CD14-positive monocyte (primary cell): ENCODE measurements at places on chromosomes 12 and 14.

DNA sequence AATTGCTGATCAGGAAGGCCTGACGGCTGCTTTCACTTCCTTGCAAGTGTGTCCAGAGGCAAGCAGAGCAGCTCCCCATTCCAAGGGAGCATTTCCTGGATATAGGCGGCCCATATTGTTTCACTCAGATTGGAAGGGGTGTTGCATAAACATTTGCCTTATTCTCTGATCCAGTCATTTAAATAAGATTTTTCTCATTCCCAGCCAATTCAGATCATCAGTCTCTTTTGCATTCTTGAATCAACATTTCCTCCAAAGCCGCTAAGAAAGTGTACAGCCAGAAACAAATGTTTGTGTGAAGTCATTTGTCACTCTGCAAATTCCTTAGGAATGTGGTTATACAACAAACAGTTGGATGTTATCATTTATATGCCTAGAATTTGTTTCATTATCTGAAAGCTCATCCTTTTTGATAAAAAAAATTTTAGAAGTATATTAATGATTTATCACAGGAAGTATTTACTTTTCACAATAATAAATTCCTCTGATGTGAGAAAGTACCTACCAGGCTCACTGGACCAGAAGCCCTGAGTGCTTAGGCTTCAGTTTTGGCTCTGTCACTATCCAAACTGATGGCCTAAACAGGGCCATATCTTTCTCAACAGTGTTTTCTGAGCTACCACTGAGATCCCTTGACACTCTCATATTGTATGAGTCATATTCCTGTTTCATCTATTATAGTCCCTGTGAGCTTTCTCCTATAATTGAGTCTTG is 379.6 kb downstream of the CCDC91 start:
- DNase-seq, result no peak

DNA sequence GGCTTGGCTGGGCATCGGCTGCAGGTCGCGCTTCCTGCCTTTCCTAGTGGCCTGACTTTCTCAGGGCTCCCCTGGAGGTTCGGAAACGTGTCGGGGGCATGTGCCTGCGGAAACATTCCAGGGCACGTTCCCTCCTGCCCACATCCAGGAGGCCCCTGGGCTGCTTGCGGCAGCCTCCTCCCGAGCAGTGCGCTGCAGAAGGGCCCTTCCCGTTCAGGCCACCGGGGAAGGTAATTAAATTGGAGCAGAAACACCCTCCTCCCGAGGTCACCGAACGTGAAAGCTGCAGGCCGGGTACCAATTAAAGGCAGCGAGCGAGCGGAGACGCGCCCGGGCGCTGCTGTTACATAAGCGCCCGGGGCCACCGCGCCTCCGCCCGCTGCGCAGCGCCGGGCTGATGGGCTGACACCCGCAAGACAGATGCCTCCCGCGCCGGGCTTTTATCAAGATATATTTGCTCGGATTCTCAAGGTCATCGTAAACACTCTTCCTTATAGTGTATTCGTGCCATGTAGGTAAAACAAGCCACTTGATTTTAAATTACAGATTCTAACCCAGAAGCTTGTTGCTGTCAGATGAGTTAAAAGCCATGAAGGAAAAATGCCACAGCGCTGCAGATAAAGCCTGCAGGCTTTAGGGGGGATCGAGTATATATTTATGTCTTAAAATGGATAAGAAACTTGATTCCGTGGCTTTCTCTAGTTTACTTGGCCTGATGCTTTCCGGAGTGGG is 31.4 kb downstream of the SSPN start:
- DNase-seq, result no peak

DNA sequence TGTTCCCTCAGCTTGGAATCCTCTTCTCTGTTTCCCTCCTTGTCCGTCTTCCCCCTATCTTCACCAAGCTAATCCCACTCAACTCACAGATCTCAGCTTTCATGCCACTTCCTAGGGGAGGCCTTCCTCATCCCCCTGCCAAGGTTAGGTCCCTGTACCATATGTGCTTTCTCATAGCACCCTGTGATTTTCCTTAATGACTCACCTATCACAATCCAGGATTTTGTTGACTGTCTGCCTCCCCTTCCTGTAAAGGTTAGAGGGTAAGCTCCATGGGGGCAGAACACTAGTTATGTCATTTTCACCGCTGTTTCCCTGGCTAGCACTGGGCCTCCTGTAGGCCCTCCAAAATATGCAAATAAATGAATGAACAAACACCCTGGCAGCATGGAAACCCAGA is 57.6 kb downstream of the CRADD start:
- DNase-seq, result no peak

DNA sequence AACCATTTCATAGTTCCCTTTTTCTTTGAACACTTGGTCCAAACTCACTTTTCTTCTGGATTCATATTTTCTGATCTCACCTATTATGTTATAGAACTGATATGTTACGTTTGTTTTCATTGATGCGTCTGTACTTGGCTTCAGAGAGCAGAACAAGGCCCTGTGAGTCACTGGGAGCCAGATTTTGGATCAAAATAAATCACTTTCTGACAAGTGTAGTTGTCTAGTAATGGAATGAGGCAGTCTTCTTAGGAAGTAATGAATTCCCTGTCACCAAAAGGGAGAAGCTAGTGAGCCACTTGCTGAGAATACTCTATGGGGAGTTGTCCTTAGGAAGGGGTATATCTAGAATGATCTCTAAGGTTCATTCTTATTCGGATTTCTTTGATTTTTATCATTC is 10.2 kb downstream of the BICD1 start:
- no peak for DNase-seq

- no peak for DNase-seq
These were observed 11.6 kb downstream of the DEGS2 start for GRCh38 chr14:100147691-100148464.
